ENCODE measurements at places on chromosomes 3 and 15.

DNA sequence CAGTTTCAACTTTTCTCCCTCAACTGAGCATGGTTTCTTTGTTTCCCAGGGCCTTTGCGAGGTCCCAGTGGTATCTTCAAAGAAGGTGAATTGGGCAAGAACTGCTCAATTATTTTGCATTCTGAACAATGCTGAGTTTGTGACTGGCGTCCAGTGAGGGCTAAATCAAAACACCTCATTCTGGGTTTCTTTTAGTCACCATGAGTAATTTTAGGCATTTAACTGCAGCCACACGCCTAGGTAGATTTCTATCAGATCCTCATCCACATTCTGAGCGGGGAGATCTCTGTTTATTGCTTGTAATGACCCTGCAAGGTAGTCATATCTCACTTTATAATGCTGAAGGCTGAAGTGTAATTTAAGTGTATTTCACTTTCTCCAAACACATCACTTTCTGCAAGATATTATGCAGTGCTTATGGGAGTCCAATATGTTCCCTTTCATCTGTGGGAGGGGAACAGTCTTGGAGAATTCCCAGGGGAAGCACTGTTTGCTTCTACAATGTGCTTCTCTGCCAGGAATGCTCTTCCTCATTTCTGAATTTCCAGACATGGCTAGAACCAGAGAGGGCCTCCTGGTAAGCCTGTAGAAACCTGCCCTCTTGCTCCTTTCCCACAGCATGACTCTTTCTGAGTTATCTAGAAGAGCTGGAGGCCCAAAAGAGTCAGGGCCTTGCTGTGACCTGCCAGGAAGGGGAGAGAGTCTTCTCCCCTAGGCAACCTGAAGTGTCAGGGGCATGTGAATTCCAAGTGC lies 91.7 kb downstream of the FRMD4B start:
- no peak for DNase-seq

DNA sequence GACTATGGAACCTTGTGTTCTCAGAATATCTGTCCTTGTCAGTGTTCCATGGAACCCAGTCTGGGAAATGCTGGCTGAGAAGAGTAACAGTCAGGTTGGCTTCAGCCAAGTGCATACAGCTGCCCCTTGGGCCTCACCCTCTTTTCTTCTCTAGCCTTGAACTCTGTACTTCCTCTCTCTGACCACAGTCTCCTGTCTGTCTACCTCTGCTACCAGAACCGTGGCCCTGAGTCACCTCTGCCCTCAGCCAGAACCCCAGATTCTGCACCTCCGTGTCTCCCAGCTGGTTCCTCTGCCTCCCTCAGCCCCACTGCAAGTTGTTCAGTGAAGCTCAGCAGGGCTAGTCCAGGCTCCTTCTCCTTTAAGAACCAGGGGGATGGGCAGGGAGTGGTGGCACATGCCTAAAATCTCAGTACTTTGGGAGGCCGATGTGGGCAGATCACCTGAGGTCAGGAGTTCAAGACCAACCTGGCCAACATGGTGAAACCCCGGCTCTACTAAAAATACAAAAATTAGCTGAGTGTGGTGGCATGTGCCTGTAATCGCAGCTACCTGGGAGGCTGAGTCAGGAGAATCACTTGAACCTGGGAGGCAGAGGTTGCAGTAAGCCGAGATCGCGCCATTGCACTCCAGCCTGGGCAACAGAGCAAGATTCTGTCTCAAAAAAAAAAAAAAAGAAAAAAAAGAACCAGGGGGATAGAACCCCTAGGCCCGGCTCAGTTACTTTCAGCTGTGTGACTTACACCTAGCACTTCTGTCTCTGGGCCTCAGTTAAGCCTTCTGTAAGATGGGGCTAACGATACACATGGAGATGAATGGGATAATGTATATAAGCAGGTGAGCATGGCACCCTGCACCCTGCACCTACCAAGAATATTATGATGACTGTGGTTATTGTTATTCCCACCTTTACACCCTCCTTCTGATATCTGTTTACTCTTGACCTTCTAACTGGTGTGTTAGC lies 24.3 kb upstream of the TATDN2 start:
- DNase-seq: no peak

GRCh38 chr3:55189359-55189801 lies 261.5 kb upstream of the LRTM1 start:
- no peak for DNase-seq

DNA sequence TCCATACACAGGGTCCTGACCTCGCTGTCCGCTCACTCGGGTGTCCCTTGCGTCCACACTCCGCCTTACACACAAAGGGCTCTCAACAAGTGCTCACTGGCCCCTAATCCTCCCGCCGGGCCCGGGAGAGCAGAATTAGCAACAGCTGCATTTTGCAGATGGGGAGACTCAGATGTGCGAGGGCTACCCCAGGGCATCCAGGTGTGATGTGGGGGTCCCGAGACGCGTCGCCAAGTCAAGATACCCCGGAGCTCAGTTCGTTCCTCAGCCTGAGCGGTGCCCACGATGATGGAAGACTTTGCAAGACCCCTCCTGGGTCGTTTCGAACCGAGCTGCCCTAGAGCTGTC lies 14.9 kb upstream of the WNT7A start:
- no peak for DNase-seq

- no peak for DNase-seq
Measured at GRCh38 chr3:33111581-33111980, 2.2 kb upstream of the CRTAP start.

- no peak for DNase-seq
Measured at GRCh38 chr3:111763001-111763471, 96.0 kb upstream of the PHLDB2 start.

GRCh38 chr3:40585381-40586016 lies 60.7 kb downstream of the ZNF621 start:
- no peak for DNase-seq

DNA sequence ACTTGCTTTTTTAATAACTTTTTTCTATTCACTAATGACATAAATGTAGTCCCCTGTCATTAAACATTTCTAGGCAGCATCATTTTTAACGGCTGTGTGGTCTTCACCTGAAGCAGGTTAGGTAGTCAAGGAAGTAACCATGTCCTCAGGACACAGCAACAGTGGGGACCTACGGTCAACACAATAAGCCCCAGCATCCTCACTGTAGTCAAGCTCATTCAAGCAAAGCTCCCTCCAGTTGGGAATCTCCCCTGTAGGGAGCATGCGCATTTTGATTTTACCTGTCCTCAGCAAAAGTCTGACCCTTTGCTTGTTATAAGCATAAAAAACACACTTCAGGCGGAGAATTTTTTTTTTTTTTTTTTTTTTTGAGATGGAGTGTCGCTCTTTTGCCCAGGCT lies 151.4 kb downstream of the SHQ1 start:
- no peak for DNase-seq

DNA sequence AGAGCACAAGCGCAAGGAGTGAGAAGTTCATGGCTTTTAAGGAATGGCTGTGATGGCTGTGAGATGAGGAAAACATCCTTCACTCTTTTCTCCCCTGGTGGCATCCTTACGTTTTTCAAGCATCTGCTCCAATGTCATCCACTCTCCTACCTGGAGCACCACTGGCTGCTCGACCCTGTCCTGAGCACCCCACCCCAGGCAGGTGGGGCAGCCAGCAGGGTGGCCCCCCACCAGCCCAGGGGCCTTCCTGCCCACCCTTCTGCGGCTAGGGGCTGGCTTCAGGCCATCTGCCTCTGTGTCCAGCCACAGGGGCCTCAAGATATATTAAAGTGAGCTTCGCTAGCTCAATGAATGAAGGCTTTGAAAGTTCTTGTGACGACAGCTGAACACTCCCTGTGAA lies 56.1 kb downstream of the ATP10A start:
- no peak for DNase-seq

- no peak for DNase-seq
Measured at GRCh38 chr3:29503958-29504357, 223.1 kb downstream of the RBMS3 start.

DNA sequence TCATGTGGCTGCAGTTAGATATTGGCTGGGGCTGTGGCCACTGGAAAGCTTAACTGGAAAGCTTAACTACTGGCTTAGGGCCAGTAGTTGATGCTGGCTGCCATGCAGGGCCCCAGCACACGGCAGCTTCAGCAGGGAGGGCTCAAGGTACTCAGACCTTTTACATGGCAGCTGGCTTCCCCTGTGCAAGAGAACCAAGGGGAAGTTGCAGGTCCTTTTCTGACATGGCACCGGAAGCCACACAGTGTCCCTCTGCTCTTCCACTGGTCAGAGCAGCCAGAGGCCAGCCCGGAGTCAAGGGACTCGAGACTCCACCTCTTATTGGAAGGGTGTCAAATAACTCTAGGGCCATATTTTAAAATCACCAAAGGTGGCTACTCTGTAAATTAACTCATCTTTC lies 24.5 kb downstream of the CCR9 start:
- DNase-seq: no peak

Data from activated CD4-positive, CD25-positive, alpha-beta regulatory T cell (primary cell).